ENCODE measurements at places on chromosomes 2 and 18.

GRCh38 chr2:142892715-142893114 is 15.3 kb downstream of the KYNU start:
- DNase-seq = no peak

- no peak for DNase-seq
Observed at GRCh38 chr18:23378302-23378686, 74.8 kb upstream of the RIOK3 start.

- DNase-seq = no peak
Observed at GRCh38 chr18:60893355-60894097, 439.7 kb upstream of the CDH20 start.

DNA sequence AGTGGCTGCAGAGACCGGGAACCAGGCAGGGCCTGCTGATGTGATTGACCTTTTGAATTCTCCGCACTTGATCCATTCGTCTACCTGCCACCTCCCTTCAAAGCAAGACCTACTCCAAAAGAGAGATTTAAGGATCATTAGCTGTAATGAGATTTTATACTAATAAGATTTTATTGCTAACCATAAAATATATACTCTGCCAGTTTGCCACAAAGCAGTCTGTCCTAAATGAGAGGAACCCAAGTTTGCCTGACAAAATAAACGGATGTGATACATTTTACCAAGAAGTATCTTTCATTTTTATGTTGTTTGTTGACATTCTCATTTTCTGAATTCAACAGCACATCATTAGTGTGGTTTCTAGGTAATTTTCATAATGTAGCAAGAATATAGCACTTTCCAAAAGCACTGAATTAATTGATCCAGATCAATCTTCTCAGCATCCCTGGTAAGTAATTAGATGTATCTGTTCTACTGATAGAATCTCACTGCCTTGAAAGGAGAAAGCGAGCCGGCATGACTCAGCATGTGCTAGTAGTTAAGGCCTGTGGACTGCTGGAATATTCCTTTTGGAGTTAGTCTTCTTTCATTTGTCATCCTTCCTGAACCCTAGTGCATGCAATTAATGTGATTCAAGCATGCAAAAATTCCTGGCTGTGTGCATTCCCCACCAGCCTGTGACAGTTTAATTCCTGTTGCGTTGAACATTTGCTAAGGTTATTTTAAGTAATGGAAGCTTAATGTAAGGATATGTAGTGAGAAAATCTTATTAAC is 128.5 kb downstream of the ARL6IP6 start:
- no peak for DNase-seq

GRCh38 chr18:35192415-35192814 is 48.4 kb upstream of the ZNF397 start:
- peak; percentile 59 for DNase-seq
